ENCODE measurements at places on chromosomes 16 and 17. TPM values are rescaled to one million over a fixed set of nuclear protein-coding genes. Genes with fewer than 3 reads are reported as not detected.
A peak's percentile ranks its signal among the peaks of the same experiment; 100 is the strongest.

GRCh38 chr16:85557083-85557970 lies 55.8 kb upstream of the GSE1 start:
- no peak for DNase-seq

DNA sequence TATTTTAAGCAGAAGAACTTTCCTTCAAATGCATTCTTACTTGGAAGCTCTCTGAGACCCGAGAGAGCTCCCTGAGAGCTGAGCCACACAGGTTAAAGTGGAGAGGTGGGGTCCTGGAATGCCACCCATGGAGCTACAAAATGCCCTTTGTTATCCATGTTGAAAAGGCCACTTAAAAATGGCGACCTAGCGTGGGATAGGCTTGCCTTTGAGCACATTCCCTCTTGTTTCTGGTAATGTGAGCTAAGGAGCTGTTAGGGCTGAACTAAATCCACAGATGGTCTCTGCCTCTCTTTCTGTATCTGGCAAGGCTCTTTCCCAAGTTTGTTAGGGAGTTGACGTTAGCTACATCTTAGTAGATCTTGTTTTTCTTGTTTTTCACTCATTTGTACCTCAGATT lies 171.6 kb downstream of the SNX29 start:
- no peak for DNase-seq

DNA sequence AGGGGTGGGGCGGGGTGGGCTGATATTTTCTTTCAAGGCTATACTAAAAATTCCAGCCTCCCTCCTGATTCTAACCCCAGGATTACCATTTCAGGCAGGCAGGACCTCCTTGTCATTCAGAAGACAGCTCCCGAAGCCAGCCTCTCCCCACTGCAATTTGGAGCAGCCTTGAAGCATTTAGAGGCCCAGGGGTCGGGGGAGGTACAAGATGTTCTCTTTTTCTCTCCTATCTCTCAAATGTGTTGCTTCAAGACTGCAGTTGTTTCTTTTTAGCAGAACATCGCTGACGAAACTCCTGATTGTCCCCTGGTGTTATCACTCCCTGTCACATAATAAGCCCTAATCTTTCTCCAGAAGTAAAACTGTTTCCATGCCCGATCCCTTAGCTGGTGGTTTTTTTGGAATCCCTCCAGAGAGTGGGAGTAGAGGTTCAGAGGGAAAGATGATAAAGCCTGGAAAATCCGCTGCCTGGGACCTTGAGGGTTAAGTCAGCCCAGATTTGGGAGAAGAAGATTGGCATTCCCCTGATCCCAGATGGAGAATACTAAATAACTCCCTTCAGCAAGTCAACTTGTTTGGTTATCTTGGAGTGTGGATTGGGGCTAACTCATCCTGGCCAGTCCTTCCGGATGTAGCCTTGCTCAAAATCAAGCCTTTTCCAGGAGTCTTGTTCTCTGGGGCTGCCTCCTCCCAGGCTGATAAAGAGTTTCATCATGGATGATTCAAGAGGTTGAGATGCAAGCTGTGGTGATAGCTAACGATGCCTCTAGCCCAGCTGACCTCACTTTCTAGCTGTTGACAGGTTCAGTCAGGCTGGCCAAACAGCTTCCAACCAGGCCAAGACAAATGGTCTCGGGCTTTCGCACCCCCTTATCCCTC lies 71.3 kb downstream of the SOX9 start:
- DNase-seq: no peak

- no peak for DNase-seq
Observed at GRCh38 chr16:4578961-4579530, 22.9 kb downstream of the C16orf96 start.

GRCh38 chr17:55540414-55541091 lies 29.3 kb upstream of the SMIM36 start:
- no peak for DNase-seq

DNA sequence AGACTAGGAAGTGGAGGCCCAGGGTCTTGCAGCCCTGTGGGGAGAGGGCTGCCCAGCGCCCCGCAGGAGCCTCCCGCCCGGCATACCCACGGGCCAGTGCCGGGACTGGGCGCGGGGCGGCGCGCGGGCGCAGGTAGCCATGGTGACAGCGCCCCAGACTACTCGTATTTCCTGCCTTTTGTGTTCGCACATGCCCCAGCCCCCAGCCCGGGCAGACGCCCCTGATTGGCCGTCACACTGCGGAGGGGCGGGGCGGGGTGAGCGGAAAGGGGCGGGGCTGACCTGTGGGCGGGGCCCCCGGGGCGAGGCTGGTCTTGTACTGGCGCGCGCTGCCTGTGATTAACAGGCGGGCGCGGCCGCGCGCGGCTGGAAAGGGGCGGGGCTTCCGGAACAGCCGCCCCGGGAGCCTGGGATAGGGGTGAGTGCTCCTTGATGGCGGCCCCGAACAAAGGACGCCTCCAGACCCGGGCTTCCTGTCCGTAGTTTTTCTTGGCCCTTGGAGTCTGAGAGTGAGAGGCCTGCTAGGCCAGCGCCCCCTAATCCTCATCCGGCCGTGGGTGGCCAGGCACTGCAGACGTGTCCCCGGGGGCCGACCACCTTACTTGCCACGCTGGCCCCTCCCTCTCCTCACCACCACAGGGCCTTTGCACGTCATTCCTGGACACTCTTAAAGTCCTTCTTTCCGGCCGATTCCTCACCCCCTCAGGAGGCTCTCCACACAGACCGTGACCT lies 71.0 kb downstream of the RAI1 start:
- peak; percentile 93 for DNase-seq

- DNase-seq: no peak
Observed at GRCh38 chr16:78216166-78216745, 116.8 kb downstream of the WWOX start.

Gene TNFRSF17
- not detected for polyA plus RNA-seq
